ENCODE measurements at places on chromosomes 7 and 10. TPM values are rescaled to one million over a fixed set of nuclear protein-coding genes. Genes with fewer than 3 reads are reported as not detected.

Gene TMEM229A
- 1.2 TPM for total RNA-seq

Gene HABP2
- total RNA-seq = not detected

DNA sequence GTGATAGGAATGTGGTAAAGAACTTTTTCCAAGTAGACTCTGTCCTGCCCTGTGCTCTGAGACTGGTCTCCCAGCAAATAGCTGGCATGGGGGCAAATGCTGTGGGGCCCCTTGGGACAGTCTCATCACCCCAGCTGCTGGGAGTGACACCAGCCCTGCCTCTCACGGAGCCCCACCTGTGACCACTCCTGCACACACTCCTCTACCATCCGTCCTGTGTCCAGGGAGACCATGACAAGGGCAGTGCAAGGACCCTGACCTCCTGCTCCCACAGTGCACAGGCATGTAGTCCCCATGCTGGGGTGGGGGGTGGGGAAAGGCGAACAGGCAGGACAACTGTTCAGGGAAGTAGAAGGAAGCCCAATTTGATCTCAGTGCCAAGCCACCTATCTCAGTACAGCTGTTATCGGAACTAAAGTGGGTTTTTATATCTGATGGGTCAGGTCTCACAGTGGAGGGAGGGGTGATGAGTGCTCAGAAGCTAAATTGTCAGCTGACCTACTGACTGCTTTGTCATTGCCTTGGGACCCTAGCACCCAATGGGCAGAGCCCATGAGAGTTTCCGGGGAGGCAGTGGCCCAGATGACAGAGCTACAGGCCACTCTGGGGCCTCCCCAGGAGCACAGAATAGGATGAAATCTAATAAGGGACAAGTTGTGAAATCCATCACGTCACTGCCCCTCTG lies 24.5 kb downstream of the VSTM4 start:
- DNase-seq = no peak

- no peak for DNase-seq
Observed at GRCh38 chr7:43195256-43195655, 82.8 kb downstream of the HECW1 start.

- DNase-seq = no peak
Observed at GRCh38 chr7:107891636-107892366, 818 bp downstream of the DLD start.

GRCh38 chr10:44068716-44069482 lies 316.0 kb downstream of the CXCL12 start:
- no peak for DNase-seq

- no peak for DNase-seq
Observed at GRCh38 chr10:119575991-119576390, 20.8 kb downstream of the TIAL1 start.

DNA sequence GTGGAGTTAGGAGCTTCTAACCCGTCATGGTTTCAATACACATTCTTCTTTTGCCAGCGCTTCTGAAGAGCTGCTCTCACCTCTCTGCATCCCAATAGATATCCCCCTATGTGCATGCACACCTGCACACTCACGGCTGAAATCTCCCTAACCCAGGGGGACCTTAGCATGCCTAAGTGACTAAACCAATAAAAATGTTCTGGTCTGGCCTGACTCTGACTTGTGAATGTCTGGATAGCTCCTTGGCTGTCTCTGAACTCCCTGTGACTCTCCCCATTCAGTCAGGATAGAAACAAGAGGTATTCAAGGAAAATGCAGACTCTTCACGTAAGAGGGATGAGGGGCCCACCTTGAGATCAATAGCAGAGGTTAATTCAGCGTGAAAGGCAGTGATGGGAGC lies 22.4 kb downstream of the PRSS2 start:
- DNase-seq = no peak

DNA sequence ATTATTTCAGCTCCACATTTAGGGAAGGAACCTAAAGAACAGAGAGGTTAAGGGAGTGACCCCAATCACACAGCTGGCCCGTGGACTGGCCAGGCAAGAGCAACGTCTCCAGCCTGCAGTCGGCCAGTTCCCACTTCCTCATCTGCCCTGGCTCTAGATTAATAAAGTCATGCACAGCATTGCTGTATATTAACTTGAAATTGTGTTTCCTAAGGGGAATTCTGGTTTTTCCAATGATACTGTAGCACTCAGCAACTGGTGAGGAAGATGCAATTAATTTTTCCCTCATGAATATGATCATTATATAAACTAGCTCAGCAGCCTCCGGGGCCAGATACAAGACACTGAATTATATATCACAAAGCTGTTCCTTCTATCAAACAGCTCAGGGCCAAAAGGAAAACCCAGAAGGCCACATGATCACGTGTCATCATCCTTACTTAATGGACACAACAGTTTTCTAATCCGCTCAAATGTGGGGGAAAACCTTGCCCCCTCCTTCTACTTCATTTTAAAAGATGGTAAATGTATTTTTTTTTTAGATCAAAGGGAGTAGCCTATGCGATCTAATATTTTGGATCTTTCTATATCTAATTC lies 295.3 kb upstream of the PRKCQ start:
- DNase-seq = no peak

All from frontal cortex (tissue), 4 donors.